ENCODE measurements at places on chromosomes 1 and 21.

- DNase-seq, result no peak
These were observed 1.9 kb upstream of the PIGV start for GRCh38 chr1:26785611-26786436.

- DNase-seq, result no peak
These were observed 47.9 kb downstream of the MACO1 start for GRCh38 chr1:25478633-25479032.

DNA sequence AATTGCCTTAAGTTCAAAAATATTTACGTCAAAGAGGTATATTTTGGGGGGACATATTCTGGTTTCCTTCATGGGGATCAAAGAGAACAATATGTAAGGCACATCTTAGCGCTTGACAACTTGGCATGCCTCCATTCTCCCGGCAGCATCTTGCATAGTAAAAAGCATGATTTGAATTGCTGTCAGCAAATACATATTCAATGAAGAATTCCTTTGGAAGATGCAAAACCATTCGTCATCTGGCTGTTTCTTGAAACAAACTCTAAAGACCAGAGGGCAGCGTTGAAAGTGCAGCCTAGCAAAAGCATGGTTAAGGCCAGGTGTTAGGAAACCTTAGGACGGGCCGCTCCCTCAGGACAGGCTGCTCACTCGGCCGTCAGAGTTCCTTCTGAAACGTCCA lies 3.4 kb upstream of the PIK3CD start:
- no peak for DNase-seq

DNA sequence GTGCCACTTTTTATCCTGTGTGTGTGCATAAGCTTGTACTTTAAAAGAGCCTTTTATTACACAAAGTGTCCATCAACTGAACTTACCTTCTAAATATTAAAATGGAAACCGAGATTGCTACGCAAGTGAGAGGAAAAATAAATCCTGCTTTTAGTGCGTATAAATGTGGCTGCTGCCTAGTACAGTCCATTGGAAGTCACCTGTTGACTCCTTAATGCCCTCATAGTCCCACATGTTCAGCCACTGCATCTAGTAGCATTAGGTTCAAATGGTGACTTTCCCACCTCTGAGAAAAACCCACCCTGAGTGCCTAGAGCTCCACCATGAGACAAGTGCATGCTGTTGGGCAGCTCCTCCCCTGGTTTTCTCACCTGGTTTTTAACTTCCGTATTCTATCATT lies 53.0 kb downstream of the LHX4 start:
- DNase-seq, result no peak

DNA sequence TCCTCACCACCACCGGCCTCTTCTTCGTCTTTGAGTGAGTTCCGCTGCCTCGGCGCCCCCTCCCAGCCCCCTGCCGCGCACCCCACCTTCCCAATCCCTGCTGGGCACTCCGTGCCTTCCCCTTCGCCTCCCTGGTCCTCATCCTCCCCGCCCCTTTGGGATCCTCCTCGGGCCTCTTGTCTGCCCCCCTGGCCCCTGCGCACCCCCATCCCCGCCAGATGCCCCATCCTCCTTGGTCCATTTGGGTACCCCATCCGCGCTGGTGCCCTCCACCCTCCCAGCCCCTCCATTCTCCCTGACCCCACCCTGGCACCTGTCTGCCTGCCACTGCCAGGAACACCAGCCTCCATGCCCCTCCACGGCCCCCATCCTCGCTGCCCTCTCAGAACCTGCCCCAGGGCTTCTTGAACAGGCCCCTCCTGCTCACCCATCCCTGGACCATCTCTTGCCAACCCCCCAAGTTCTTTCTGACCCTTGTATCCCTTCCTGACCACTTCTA lies 667 bp downstream of the ZDHHC18 start:
- no peak for DNase-seq

DNA sequence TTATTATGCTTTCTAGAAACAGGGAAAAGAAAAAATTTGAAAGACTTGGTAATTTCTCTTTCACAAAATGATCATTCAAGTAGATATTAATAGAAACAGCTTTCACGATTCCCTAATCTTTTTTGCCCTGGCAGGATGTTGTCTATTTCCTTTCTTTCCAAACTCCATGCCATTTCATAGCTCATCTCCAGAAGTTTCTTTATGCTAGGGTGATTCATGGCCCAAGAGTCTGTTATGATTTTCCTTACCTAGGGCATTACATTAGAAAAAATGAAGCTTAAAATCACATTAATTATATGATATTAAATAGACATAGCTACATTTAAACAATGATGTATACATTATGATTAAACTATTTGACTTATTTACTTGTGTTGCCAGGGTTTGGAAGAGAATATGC lies 762.1 kb downstream of the LTN1 start:
- DNase-seq, result peak; percentile 69

- no peak for DNase-seq
These were observed 249.1 kb upstream of the POGK start for GRCh38 chr1:166590161-166590560.

GRCh38 chr1:18001725-18002124 lies 105.9 kb upstream of the IGSF21 start:
- no peak for DNase-seq

DNA sequence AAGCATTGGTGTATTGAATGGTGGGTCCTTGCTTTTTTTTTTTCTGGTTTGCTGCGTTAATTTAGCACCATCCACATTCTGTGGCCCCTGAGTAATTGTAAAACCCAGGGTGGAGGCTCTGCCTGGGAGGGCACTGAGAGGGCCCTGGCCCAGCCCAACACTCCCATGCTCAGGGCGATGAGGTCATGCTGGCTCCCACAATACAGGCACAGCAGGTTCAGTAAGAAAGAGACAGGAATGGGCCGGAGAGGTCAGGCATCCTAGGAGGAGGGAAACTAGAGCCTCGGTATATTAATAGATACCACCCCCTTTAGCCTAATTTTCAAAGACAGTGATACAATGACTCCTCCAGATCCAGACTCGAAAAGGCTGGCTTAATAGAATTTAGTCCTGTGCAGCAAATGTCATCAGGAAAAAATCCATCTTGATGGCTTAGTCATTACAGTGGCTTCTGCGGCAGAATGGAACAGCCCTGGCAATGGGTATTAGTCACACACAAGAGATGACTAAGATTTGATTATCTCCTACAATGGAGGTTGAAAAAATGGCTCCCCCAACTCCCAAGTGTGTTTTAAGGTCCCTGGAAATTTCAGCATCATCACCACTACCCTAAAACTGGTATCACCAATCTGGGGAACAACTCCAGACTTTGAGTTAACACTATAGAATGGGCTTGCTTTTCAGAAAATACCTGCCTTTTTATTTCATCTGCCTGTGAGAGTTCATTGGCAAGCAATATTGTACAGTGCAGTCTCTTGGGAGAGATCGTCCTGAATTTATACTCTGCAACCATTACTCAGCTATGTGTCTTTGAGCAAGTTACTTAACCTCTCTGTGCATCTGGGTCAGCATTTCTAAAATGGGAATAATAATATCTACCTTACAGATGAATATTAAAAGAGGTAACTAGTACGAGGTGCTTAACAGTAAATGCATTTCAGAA lies 43.9 kb upstream of the LYST start:
- peak; percentile 88 for DNase-seq

DNA sequence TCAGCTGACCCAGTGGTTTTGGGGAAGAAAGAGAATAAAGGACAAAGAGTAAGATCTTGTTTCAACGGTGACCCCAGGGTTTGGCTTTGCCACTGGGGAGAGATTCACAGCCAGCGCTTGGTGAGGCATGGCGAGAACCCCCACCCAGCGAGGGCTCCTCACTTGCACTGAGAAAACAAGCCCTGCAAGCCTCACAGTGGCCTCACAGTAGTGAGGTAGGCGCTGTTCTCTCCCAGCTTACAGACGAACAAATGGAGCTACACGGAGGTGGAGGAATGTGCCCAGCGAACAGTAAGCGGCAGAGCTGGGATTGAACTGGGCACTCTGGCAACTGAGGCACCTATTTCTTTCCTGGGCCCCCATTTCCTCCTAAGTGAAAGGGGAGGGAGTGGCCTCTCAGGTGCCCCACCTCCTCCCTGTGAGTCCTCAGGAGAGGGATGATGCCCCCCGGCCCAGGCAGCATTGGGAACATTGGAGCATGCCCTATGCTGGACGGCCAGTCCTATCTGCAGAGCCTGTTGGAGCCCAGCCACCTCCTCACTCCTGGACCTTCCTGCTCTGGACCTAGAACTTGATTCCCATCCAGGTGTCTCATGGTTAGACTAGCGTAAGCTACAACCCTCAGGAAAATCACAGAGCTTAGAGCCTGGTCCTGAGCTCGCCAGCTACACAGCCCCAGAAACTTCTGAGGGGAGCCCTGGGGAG lies 73.4 kb upstream of the EDN2 start:
- DNase-seq, result no peak

DNA sequence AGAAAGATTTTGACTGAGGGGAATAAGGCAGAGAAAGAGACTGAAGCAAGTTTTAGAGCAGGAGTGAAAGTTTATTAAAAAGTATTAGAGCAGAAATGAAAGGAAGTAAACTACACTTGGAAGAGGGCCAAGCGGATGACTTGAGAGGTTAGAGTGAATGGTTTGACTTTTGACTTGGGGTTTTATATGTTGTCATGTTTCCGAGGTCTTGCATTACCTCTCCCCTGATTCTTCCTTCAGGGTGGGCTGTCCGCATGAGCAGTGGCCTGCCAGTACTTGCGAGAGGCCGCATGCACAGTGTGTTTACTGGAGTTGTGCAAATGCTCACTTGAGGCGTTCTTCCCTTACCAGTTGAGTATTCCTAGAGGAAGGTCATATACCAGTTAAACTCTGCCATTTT lies 13.0 kb upstream of the DENND2D start:
- DNase-seq, result no peak

- no peak for DNase-seq
These were observed 28.1 kb downstream of the RCOR3 start for GRCh38 chr1:211287218-211287617.

All from NCI-H226 (cell line).